ENCODE measurements at places on chromosomes 3 and 15.

- DNase-seq = no peak
Measured at GRCh38 chr3:38371541-38372213, 25.1 kb downstream of the XYLB start.

GRCh38 chr15:82105451-82106215 is 59.8 kb upstream of the MEX3B start:
- DNase-seq = no peak

- no peak for DNase-seq
Measured at GRCh38 chr3:175646865-175647264, 787.7 kb downstream of the NAALADL2 start.

DNA sequence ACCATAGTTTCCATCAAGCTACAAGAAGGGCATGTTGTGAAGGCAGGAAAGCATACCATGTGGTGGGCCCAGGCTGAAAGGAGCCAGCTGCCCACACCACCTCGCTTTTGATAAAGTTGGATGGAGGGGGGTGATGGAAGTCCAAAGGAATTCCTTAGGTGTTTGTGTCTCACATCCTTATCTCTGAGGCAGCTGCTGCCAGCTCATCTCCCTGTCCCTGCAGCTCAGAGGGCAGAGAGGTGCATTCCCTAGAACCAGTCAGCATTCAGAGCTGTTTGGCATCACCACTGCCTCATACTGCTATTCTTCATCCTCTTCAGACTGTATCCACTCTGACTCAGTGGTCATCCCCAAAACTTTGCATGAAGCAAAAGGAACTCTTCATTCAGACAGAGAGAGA is 141.5 kb upstream of the BFSP2 start:
- DNase-seq = no peak

DNA sequence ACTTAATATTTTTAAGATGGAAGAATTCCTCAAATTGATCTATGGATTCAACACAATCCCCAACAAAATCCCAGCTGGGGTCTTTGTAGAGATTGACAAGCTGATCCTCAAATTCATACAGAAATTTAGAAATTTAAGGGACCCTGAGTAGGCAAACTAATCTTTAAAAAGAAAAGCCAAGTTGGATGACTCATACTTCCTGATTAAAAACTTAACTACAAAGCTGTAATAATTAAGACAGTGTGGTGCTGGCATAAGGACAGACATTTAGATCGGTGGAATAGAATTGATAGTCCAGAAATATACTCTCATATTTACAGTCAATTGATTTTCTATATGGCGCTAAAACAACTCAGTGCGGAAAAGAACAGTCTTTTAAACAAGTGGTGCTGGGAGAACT is 11.6 kb downstream of the FAM162A start:
- DNase-seq = no peak

- no peak for DNase-seq
Measured at GRCh38 chr3:128301186-128302023, 148.1 kb downstream of the EEFSEC start.

DNA sequence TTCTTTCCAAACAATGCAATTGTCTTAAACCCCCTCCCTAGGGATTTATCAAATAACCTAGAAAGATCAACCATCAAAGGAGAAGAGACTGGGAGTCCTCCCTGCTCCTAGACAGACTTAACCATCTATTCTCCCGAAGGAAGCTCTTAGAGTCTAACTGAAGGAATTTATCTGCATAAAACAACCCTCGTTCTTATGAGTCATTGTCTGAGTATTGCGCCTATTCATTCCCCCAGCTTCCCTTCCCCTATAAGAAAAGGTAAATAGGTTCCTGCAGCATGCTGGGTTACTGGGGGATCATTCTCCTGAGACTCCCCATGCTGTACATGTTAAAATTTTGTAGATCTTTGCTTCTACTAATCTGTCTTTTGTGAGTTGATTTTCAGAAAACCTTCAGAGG is 412.7 kb downstream of the OCA2 start:
- DNase-seq = no peak

DNA sequence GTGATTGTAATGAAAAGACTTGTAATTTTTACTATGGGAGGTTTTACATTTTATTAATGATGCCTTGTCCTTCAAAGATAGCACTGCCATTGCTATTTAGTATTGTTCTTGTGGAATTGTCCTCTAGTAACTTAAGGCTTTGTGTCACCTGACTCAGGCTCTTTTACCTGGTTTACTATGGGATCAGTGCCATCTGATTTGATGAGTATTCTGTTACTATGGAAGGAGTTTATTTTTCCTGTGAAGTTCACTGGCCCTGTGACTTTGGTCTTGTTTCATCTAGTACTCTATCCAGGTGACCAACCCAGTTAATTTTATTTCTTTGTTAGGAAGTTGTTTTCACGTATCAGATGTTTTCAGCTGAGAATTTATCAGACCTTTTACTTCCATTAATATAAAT is 9.0 kb downstream of the MORF4L1 start:
- no peak for DNase-seq

DNA sequence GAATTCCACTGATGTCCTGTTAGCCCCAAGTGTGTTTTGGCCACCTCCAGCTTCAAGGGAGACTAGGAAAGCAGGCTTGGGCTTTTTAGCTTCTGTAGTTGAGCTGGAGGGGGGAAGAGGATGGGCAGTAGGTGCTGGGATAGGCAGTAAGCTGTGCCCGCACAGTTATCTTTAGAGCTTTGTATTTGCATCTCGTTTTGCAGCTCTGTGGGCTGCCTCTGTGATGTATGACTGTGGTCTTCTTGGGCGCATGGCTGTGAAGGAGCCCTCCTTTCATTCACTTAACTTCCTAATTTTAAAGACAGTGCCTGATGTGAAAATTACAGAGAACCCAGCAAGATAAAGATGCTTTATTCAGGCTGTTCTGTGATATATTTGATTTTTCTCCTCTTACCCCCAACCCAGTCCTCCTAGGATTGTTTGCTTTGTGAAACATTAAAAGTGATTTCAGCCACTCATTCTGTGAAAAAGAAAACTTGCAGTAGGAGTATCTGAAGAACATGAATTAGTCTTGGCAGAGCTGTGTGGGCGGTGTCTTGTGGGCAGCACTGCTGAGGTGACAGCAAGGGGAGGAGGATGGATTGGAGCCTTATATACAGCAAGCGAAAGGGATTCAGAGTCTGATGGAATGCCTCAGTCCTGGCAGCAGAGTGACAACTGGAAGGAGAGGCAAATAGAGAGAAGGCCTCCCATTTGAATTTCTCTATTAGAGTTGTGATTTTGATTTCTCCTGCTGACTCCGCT is 74.3 kb downstream of the LARS2 start:
- no peak for DNase-seq

DNA sequence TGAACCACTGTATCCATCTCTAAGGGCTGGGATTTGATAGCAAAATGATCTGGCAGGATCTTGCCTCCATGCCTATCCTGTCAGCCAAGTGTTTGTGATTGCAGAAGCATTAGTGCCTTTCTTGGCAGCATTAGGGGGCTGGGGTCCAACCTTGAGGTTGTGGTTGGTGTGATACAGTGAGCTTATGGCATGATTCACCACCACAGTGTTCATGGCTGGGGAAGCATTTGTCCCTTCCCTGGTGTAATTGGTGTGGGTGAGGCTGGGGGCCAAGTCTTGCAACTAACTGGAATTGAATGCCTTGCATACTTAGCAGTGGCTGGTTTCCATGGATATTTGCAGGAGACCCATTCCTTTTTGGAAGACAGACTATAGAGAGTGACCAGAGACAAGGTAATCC is 271.0 kb upstream of the TBL1XR1 start:
- no peak for DNase-seq

DNA sequence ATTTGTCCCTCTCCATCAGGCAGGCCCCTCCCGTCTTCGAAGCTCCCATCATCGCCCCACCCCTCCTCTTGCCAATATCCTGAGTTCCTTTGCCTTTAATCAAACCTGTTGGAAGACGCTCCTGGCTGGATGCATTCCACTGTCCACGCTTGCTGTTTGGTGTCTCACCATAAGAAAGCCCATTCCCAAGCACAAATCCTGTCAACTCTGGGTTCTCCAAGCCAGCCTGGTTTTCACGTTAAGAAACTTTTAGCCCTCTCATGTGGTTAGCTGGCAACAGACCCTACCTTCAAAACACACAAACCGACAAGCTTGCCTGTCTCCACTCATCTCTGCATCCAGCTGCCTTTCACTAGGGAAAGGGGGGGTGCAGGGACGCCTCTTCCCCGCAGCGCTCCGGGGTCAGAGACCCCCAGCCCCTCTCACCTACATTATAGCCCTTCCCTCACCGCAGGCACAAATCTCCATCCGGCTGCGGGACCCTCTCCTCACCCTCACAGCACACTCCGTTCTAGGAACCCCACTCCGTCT is 1.1 kb downstream of the GORASP1 start:
- DNase-seq = no peak

DNA sequence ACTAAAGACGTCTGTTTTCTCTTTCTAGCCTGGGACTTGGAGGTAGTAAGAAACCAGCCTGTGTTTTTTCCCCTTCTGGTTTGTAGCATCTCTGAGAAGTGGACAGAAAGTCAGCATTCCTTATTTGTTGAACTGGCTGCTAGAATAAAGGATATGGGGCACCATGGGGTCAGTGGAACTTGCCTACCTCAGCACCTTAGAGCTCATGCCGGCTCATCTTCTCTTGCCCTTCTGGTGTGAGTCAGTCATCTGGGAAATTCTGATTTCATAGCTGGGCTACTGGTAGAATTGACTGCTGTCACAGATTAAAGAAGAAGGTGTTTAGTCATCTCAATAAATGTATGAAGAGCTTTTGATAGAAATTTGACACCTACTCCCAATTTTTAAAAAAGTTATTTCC is 202.7 kb upstream of the TOPAZ1 start:
- no peak for DNase-seq

- no peak for DNase-seq
Measured at GRCh38 chr3:108311797-108312196, 15.4 kb downstream of the HHLA2 start.
